ENCODE measurements at places on chromosomes 11 and 22. TPM values are rescaled to one million over a fixed set of nuclear protein-coding genes. Genes with fewer than 3 reads are reported as not detected.
A peak's percentile ranks its signal among the peaks of the same experiment; 100 is the strongest.

VSIG2 gene
- total RNA-seq: not detected

RCOR2 gene
- total RNA-seq: 0.16 TPM

DNA sequence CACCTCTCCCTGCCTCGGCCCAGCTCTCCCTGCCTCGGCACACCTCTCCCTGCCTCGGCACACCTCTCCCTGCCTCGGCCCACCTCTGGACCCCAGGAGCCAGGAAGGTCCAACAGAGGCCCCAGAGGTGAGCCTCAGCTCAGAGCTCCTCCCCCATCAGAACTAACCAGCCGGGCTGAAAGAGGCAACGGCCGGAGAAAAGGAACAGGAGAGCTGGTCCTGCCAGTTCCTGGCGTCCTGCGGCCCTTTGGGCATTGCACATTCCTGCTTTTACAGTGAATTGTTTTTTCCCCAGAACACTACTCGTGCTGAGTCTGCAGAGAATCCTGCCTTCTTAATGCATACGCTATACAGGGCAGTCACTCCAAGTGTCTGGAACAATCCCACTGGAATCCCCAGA is 45.8 kb downstream of the LMO1 start:
- DNase-seq: no peak

DNA sequence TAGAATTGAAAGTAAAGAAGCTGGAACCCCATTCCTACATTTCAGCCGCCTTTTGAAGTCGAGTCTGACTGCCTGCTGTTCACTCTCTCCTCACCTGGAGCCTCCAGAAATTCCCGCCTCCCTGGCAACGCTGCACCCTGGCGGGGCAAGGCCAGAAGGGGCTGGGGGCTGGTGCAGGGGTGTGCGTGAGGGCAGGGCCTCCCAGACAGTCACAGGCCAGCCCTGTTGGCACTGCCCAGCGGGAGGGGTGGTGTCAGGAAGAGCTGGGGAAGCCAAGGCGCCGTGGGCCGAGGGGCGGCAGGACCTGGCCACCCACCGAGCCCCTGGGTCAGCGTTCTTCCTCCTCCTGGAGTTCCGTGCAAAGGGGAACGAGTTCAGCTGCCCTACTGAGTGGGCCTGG is 123.2 kb downstream of the KCNQ1OT1 start:
- DNase-seq: no peak

GRCh38 chr11:57320719-57321387 is 3.9 kb downstream of the TNKS1BP1 start:
- no peak for DNase-seq

DNA sequence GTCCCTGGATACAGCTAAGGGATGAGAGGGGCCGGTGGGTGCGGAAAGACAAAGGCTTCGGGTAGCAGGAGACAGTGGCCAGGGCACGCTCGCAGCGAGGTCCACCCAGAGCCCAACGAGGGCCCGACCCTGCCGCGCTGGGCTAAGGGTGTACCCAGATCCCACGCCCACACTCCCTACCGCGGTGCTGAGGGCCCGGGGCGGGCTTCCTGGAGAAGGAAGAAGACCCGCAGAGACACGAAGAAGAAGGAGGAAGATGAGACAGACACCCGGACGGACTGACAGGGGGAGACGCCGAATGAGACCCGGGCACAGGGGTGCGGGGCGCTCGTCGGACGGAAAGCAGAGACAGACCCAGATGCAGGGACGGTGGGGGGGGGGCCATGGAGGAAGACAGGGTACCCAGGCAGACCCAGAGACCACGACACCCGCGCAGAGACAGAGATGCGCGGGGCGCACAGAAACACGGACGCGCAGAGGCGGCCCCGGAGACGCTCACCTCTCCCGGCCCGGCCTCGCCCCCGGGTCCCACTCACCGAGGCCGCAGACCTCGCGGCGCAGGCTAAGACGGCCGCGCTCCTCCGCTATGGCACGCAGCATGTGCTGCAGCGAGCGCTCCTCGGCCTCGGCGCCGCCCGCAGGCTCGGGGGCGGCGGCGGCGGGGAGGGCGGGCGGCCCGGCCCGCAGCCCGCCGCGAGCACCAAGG is 437 bp downstream of the KIAA0930 start:
- peak; percentile 63 for DNase-seq

DNA sequence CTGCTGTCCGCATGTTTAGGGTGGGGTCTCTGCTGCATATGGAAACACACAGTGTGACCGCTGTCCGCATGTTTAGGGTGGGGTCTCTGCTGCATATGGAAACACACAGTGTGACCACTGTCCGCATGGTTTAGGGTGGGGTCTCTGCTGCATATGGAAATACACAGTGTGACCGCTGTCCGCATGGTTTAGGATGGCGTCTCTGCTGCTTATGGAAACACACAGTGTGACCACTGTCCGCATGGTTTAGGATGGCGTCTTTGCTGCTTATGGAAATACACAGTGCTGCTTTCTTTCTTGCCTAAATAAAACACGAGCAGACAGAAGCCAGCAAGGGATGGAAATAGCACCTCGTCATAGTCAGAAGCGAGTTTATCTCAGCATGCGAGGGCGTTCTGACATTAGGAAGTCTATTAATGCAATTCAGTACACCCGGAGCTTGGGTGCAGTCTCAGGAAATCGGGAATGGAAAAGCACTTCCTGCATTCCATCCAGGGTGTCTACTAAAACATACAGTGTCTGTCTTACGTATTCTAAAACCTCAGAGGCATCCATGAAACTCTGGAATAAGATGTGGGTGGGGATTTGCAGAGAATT is 32.6 kb upstream of the TOLLIP start:
- DNase-seq: peak; percentile 31
